ENCODE measurements at places on chromosomes 1 and 21. TPM values are rescaled to one million over a fixed set of nuclear protein-coding genes. Genes with fewer than 3 reads are reported as not detected.

- DNase-seq = no peak
These were observed 6.5 kb upstream of the GUCA2A start for GRCh38 chr1:42170779-42171621.

DNA sequence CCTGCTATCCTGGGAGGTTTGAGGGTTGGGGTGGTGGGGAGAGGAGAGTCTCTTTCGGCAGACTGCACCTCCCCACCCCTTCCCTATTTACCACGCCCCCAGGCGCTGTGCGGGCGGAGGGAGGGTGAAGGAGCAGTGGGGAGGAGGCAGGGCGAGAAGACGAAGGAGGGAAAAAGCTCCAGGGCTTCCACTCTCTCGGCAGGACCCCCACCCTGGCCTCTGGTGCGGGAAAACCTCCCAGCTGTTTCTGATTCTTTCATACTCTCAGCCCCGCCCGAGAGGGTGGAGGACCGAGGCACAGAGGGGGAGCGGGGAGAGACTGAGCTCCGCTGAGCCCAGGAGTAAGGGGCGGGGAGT, 866 bp upstream of the WNT2B start:
- DNase-seq = no peak

The HTR6 gene
- total RNA-seq = not detected

- peak; percentile 15 for DNase-seq
These were observed 7.4 kb downstream of the WNT3A start for GRCh38 chr1:228013935-228014930.

The PTPN7 gene
- total RNA-seq = not detected

DNA sequence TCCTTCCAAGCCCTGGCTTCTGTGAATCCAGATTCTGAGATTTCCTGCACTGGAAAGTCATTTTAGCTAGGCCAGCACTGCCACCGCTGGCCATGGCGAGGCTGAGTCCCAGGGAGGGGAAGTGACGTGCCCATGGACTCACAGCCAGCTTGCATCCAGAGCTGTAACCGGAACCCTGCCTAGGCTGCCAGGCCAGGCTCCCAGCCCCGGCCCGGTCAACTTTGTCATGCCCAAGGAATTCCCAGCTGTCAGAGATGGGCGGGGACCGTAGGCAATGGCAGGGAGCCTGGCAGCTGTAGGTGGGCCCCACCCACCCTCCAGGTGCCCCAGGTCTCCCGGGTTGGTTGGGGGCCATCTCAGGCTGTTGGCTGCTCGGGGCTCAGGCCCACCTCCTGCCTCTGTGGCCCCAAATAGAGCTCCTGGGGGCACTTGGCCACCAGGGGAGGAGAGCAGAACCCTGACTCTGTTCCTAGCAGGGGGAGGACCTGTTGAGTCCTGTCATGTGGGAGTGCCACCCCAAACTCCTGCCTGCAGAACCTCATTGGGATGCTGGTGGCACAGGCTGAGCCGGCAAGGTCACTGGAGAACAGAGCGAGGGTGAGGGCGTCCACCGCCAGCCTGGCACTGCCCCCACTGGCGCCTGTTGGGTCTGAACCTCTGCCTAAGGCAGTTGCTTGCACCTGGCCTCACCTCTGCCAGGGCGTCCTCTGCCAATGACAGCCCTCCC, 57.8 kb downstream of the FOXO6 start:
- DNase-seq = peak; percentile 60
